Foreskin fibroblast (primary cell): ENCODE measurements at places on chromosomes 7 and 10.

DNA sequence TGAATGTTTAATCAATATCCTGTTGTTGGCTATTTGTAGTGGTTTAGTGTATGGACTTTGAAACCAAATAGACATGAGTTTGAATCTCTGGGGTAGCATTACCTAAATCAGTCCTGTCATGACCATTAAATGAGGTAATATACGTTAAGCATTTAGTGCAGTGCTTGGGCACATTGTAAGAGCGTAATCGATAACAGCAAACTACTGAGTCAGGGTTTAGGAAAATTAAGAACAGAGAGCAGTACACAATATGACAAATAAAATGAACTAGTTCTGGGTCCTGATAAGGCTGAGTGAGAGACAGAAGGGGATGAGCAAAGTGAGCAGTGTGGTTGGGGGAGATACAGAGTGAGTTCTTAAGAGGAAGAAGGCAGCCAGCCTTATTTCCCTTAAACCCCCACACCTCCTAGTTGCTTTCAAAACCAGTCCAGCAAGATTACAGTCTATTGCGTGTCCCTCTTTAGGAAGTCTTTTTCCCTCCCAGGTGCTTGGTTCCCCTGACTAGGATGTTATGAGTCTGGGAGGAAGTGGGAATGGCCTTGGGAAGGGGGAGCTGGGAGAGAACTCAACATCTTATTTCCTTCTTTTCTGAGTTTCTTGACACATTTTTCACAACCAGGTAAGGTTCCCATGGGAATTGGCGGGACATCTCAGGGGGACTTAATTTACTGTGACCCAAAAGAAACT is 171.0 kb downstream of the SND1 start:
- DNase-seq, result no peak

DNA sequence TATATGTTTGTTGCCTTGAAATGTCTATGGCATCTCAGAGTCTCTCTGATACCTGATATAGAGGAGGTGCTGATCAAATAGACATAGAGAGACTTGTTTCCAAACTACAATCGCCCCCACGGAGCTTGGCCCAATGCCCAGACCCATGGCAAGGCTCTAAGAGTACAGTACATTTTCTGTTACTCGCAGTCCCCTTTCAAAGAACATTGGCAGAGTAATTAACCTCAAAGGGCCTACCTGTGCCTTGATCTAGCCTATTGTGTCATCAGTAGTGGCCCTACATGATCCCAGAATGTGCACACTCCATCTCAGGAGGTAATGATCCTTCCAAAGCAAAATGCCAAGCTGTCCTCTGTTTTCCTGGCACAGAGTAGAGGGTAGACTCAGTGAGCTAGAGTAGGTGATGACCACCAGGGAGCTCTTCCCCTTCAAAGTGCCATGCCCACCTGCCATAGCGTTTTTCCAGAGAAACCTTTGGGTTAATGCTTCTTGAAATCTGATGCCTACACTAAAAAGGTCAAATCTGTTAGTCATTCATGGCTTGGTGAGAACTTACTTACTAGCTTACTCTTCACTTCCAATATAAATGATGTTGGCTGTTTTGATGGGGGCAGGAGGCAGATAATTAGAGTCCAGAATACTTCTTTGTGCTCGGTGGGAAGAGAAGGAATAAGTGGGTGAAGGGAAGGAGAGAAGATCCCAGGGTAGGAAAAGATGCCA is 41.2 kb upstream of the ACSL5 start:
- DNase-seq, result no peak

GRCh38 chr7:46145412-46145811 is 224.3 kb upstream of the IGFBP3 start:
- DNase-seq, result peak; percentile 96

GRCh38 chr7:26307226-26307625 is 15.6 kb downstream of the SNX10 start:
- peak; percentile 4 for DNase-seq

DNA sequence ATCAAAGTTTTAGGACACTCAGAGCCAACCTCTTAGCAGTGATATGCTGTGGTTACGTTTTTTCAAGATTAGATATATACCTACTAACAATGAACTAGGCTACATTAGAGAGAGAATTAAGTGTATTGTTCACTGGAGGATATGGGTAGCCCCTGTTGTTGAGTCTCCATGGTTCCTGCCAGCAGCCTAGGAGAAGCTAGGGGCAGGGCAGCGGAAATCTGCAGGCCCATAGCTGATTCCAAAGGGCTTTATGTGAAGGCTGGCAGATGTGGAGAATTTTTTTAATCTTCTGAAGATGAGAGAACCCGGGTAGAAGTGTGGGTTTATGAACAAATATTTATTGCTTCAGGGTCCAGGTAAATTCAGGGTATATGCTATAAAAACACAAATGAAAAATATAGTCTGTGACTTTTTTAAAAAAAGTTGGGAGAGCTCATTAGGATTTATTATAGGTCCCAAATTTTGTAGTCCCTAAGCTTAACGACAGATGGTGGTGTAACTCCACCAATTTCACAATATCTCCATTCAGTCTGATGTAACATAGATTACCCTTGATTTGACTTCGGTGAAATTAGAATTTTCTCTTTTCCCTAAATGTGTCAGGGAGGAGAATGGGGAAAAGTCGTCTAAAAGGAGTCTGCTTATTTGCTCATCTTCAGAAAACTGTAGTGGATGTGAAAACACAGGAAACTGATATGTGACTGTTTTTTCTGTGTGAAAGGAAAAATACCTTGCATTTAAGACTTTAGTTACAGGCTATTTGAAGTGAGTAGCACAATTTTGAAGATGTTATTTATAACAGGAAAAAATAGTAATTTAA is 163.0 kb upstream of the PPP1R3A start:
- peak; percentile 56 for DNase-seq
